ENCODE measurements at places on chromosomes 12 and 14.

GRCh38 chr14:94598816-94599655 lies 13.2 kb upstream of the SERPINA3 start:
- no peak for DNase-seq

- no peak for DNase-seq
Observed at GRCh38 chr12:121442028-121442948, 42.4 kb downstream of the RNF34 start.

DNA sequence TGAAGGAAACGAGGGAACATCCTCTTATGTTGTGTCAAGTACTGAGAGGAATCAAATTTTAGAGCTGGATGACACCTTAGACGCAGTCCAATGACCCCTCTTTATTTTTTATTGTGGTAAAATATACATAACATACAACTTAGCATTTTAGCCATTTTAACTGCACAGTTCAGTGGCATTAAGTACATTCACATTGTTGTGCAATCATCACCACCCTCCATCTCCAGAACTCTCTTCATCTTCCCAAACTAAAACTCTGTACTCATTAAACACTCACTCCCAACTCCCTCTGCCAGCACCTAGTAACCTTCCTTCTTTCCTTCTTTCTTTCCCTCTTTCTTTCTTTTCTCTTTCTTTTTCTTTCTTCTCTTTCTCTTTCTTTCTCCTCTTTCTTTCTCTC lies 97.2 kb upstream of the SLC24A4 start:
- DNase-seq: no peak

DNA sequence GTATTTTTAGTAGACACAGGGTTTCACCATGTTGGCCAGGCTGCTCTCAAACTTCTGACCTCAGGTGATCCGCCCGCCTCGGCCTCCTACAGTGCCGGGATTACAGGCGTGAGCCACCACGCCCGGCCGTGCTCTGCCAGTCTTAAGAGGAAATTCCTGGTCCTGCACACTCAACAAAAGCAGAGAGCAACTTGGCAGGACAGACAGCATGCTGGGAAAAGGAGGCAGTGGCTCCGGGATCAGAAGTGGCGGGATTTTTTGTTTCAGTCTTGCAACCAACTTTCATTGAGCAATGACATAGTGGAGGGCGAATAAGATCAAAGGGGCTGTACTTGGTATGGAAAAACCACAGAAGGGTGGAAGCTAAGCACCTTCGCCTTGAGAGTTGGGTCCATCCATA lies 2.1 kb downstream of the CKAP4 start:
- DNase-seq: no peak

DNA sequence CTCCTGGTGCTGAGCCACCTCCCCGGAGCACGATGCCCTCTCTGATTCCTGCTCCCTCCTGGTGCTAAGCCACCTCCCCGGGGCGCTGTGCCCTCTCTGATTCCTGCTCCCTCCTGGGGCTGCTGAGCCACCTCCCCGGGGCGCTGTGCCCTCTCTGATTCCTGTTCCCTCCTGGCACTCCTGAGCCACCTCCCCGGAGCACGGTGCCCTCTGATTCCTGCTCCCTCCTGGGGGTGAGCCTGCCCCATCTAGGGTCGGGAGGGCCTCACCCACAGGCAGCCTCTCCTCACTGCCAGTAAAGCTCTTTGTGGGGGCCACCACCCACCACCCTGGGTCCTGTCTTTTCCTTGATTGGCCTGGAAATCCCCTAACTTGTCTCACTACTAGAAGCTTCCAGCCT lies 327.6 kb upstream of the SFSWAP start:
- DNase-seq: no peak

DNA sequence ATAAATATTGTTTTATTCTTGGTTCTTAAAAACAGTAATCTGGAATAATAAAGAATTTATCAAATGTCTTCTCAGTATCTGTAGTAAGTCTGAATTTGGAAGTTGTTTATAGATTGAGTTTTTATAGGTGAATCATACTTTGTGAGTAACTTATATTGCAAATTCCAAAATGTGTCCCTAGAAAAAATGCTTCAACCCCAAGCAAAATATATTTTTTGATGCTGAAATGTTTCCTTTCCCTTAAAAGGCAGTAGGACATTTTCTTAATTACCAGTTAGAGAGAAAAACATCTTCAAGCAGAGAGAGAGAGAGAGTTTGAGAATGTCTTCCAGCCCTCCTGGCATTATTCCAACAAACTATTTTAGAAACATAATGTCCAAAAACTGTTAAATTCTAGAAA lies 37.9 kb downstream of the PELI2 start:
- no peak for DNase-seq

DNA sequence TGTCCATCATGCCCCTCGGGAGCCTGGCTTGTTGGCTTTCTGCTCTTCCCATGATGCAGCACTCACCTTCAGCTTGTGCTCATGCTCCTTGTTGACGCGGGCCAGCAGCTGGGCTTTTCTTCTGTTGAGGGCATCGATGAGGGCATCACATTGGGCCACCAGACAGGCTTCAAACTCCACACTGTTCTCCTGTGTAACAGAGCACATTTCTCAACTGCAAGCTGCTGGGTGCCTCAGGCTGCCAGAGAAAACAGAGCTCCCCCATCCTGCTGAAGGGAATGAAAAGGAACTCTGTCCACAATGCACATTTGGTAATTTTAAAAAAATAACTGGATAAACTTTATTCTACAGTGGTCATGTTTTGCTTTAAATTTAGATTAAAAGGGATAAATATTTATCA lies 72.1 kb downstream of the TRIM9 start:
- DNase-seq: no peak

DNA sequence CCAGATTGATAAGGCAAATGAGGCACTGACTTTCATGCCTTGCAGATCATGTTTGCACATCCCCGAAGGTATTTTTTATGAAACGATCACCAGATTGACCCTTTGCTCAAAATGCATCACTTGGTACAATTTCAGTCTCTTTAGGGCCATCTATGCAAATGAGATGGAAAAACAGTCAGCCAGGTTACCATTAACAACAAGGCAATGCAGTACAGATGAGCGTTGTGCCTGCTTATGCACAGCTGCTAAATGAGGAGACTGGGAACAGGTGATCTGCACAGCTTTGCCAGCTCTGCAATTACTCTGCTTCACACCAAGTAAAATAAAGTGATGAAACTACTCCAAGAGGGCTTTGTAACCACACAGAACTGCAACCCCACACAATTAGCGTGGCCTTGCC lies 26.1 kb upstream of the PLEKHG7 start:
- no peak for DNase-seq

- DNase-seq: no peak
Observed at GRCh38 chr12:304805-305204, 42.2 kb upstream of the SLC6A13 start.

- DNase-seq: no peak
Observed at GRCh38 chr14:89621791-89622638, 205.0 kb upstream of the FOXN3 start.

DNA sequence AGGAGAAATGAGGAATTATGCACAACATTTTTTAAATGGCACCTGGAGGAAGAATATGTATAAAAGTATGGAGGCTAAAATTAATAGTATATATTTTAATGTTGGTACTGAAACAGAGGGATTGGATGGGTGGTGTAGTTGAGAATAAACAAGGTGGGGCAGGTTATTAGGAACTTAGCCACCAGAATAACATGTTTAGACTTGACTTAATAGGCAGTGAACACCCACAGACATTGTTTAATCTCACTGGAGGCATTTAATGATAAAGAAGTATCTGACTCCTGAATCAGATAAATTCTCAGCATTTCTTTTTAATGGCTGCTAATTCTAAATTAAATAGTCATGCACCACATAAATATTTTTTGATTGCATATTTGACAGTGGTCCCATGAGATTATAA lies 139.7 kb downstream of the CNTN1 start:
- DNase-seq: no peak

- DNase-seq: no peak
Observed at GRCh38 chr12:119715268-119715620, 47.3 kb downstream of the PRKAB1 start.

GRCh38 chr12:106724934-106725333 lies 49.5 kb upstream of the RIC8B start:
- no peak for DNase-seq

- DNase-seq: no peak
Observed at GRCh38 chr14:102775855-102776760, 1.1 kb upstream of the TRAF3 start.

DNA sequence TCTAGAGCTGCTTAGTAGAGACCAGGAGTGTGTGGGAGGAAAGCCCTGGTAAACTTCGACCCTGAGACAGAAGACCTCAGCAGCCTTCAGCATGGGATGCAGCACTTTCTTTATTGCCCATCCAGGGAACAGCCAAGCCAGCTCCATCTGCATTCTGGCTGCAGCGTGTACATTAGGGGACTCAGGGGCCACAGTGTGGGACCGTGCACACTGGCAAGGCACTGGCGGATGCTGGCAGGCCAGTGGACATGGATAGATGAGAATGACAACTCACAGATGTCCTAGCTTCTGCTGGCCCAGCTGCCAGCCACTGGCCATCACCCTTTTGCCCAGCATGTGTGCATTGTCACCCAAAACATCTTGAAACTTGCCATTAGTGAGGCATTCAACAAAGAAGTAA lies 12.5 kb downstream of the PLD4 start:
- no peak for DNase-seq

DNA sequence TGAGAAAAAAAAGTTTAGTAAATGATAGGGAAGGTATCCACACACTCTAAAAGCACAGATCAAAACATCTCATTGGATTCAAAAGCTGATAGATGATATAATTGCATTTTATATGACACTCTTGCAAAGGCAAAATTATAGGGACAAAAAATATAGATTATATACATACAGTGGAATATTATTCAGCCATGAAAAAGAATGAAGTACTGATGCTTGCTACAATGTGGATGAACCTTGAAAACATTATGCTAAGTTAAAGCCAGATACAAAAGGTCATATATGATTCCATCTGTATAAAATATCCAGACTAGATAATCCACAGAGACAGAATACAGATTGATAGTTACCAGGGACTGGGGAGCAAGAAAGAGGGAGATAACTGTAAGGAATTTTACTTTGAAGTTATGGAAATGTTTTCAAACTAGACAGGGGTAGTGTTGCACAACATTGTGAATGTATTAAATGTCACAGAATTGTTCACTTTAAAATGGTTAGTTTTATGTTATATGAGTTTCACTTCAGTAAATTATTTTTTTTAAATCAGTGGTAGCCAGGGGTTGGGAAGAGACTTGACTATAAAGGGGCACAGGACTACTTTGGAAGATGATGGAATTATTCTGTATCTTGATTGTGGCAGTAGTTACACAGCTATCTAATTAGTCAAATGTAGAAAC lies 41.7 kb upstream of the CDKN3 start:
- no peak for DNase-seq

- no peak for DNase-seq
Observed at GRCh38 chr12:131793243-131794022, 34.8 kb upstream of the MMP17 start.

DNA sequence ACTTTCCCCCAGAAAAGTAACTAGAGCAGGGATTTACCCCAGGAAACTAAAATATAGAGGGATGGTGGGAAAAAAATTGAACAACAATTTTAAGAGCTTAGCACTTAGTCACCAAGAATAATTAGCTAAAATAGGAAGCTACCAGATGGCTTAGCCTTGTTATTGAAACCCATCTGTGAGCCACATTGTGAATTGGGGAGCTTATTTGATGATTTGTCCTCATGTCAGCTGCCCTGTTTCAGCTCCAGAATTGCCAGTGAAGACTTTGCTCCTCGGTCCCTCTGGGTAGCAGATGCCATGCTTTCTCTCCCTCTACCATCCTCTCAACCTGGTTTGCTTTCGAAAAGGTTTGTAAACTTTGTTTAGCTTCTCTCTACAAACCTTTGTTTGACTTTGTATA lies 67.7 kb upstream of the PTHLH start:
- no peak for DNase-seq

- DNase-seq: no peak
Observed at GRCh38 chr12:28083840-28084678, 106.2 kb upstream of the CCDC91 start.

DNA sequence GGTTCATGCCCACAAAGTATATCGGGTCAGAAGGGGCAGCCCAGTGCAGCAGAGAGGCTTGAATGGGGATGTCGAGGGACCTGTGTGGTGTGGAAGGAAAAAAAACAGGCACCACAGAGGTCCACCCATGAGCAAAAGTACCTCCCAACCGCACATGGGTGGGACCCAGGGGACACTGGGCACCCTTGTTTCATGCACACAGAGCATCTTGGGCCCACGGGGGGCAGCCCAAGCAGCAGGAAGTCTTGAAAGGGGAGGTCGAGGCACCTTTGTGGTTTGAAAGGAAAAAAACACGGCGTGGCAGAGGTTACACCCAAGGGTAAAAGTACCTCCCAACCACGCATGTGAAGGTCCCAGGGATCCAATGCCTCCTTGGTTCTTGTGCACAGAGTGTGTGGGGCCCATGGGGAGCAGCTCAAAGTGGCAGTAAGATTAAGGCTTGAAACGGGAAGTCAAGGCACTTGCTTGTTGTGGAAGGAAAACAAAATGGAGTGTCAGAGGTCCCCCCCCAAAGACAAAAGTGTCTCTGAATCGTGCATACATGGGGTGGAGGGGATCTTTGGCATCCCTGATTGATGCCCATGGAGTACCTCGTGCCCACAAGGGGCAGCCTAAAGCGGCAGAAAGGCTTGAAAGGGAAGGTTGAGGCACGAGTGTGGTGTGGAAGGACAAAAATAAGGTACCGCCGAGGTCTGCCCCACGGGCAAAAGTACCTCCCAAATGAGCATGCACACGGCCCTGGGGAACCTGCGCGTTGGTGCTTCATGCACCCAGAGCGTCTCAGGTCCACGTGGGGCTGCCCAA lies 575.5 kb downstream of the ALG10 start:
- no peak for DNase-seq

GRCh38 chr12:31507966-31508365 lies 83.0 kb downstream of the DENND5B start:
- no peak for DNase-seq

DNA sequence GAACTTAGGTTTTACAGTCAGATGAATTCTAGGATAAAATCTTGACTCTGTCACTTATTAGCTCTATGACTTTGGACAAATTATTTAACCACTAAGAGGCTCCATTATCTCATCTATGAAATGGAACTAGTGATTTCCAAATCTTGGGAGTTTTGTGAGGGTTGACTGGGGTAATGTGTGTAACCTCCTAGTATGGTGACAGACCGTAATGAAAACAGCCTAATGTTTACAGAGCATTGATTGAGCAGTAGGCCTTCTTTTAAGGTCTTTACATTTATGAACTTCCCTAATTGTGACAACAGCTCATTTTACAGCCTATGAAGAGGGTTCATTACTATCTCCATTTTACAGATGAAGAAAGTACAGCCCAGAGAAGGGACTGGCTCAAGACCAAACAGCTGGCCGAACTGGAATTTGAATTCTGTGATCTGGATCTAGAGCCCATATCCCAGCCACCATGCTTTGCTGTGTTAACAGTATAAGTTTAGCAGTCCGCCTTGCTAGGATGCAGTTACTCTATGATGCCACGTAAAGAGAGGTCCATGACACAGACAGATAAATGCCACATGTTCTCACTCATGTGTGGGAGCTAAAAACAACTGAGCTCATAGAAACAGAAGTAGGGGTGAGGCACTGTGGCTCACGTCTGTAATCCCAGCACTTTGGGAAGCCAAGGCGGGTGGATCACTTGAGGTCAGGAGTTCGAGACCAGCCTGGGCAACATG lies 9.1 kb upstream of the FBXL14 start:
- no peak for DNase-seq

Measured in AML-193 (cell line).